ENCODE measurements at places on chromosomes 7 and 10. TPM values are rescaled to one million over a fixed set of nuclear protein-coding genes. Genes with fewer than 3 reads are reported as not detected.
A peak's percentile ranks its signal among the peaks of the same experiment; 100 is the strongest.

DNA sequence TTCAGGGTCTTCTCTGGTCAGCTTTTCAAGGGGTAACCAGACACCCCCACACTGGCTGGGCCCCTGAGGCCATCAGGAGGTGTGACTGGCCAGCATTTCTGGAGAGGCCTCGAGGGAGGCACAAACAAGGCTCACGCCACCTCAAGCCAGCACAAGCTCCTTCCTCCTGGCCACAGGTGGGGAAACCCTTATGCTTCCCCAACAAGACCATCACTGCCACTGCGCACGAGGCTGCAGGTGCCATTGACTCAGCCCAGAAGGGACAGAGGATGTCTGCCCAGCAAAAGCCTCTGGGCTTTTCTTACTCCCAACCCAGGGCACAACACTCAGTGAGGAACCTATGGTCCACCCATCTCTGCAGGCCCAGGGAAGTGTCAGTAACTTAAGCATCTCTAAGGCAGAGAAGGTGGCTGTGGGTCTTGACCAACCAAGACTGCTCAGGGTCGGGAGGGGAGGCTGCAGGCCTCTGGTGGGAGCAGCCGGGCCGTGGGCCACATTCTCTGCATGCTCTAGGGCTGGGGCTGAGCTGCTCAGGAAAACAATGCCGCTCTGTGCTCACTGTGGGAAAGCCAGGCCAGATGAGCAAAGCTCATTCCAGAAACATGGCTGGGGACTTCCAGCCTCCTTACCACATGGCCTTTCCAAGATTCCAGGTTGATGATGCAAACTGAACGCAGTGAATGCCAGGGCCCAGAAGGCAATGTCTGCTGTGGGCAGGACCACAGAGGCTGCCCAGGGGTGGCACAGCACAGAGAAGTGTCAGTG lies 24.2 kb upstream of the RASSF4 start:
- DNase-seq, result peak; percentile 50

DNA sequence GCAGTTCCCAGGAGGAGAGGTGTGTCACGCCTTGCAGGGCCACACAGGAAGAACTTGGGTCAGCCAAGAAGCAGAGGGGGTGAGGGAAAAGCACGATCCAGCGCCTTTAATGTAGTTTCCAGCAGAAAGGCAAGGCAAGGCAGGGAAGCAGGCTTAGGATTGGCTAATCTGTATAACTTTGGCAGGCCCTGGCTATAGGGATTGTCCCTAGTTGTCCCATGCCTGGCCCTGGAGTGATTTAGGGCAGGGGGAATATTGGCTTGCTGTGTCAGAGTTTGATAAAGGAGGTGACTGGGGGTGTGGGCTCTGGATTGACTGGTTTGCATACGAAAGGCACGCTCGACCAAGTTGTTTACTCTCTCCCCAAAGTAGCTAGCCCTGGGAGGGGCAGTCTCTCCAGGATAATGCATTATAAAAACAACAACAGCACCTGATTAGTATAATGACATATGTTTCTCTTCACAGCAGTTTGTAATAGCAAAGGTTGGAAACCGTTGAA lies 44.5 kb downstream of the RBM28 start:
- no peak for DNase-seq

DNA sequence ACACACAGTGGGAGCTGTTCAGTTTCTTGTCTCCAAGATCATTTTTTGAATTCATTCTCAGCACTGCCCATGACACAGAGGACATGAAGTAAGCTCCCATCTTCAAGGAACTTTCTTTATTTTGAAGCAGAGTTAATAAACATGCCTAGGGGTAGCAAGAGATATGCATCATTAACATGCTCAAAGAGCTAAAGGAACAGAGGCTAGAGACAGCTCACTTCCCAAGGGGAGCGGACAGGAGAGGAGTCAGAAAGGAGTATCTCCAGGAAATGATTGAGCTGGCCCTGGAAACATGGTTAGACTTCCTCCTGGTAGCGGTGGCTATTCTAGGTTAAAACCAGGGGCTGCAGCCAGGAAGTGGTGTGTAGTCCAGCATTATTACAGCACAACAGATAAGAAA lies 135.9 kb downstream of the GPAM start:
- DNase-seq, result no peak

DNA sequence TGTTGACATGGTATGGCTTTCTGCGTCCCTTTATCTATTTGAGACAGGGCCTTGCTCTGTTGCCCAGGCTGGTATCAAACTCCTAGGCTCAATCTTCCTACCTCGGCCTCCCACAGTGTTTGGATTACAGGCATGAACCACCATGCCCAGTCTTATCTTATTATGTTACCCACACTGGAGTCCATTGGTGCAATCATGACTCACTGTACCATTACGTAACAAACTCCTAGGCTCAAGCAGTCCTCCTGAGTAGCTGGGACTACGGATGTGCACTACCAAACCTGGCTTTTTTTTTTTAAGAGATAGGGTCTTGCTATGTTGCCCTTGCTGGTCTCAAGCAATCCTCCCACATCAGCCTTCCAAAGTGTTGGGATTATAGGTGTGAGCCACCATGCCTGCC lies 66.7 kb downstream of the CCDC3 start:
- DNase-seq, result no peak

- no peak for DNase-seq
Measured at GRCh38 chr7:135251496-135252391, 18.1 kb downstream of the STRA8 start.

GRCh38 chr7:44794331-44794730 lies 2.1 kb upstream of the PPIA start:
- DNase-seq, result no peak

DNA sequence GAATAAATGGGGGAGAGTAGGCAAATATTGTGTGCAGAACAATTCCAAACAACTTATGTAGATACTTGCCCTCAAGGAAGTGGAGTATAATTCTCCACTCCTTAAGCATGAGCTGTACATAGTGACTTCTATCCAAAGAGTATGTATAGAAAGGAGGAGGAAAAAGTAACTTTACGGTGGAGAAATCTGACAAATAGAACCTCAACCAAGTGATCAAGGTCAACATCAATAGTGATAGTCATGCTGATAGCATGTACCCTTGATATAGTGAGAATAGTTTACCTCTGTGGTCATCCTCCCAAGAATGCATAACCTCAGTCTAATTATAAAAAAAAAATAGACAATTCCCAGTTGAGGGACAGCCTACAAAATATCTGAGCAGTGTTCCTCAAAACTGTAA lies 89.1 kb upstream of the NANOS1 start:
- DNase-seq, result no peak

- DNase-seq, result no peak
Measured at GRCh38 chr7:117064688-117065087, 111.4 kb downstream of the ST7 start.

DNA sequence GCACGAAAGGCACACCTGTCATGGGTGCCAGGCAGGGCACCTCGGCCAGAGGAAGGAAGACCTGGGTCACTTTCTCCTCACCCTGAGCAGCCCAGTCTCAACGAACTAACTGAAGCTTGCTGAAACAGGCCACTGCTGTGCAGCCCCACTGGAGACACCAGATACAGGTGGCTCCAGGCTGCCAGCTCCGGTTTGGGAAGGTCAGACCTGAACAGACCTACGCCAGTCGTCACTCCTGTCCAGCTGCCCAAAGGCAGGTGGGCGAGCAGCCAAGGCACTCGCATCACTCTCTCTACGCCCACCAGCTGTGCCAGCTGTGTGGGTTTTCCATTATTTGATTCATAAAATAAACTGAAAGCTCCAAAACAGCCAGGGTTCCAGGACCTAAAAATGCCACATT lies 256.1 kb downstream of the ZMYND11 start:
- DNase-seq, result no peak

- no peak for DNase-seq
Measured at GRCh38 chr10:78518224-78518623, 484.6 kb downstream of the RPS24 start.

GRCh38 chr7:121000081-121000983 lies 11.8 kb downstream of the CPED1 start:
- no peak for DNase-seq

DNA sequence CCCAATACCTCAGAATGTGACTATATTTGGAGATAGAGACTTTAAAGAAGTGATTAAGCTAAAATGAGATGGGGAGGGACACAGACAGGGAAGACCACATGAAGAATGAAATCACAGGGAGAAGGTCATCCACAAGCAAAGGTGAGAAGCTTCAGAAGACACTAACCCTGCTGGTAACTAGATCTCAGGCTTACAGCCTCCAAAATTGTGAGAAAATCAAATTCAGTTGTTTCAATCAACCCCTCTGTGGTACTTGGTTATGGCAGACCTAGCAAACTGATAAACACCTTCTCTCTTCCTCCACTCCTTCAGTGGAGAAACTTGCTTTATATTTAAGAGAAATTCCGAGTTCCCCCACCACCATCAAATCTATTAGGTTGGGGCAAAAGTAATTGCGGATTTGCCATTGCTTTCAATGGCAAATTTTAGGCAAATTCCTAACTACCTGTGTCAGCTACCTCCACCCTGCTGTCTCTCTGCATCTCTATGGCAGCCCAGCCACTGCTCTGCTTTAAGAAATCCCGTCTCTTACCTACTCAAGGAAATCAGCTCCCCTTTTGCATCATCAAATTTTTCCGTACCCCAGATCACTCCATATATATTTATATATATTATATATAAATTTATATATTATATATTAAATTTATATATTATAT lies 38.2 kb downstream of the SEMA3E start:
- DNase-seq, result no peak

GRCh38 chr7:1897861-1898627 lies 228.0 kb downstream of the ELFN1 start:
- DNase-seq, result no peak

- no peak for DNase-seq
Measured at GRCh38 chr10:32976338-32976737, 18.3 kb upstream of the ITGB1 start.

DNA sequence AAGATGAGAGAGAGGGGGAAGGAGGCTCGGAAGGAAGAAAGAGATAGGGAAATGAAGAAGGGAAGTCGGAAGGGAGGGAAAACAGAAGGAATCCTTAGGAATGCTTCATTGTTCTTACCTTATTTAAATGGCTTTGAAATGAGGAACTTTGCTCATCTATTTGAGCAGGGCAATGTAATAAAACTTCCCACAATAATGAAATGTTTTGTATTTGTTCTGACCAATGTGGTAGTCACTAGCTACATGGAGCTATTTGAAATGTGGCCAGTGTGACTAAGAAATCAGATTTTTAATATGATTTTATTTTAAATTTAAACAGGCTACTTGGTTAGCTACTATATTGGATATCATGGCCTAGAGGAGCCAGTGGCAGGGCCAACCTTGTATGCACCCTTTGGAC lies 510.6 kb downstream of the HTR7 start:
- DNase-seq, result no peak

GRCh38 chr10:17907641-17908040 lies 44.1 kb upstream of the SLC39A12 start:
- no peak for DNase-seq

- no peak for DNase-seq
Measured at GRCh38 chr7:27910326-27910725, 170.4 kb downstream of the TAX1BP1 start.

DNA sequence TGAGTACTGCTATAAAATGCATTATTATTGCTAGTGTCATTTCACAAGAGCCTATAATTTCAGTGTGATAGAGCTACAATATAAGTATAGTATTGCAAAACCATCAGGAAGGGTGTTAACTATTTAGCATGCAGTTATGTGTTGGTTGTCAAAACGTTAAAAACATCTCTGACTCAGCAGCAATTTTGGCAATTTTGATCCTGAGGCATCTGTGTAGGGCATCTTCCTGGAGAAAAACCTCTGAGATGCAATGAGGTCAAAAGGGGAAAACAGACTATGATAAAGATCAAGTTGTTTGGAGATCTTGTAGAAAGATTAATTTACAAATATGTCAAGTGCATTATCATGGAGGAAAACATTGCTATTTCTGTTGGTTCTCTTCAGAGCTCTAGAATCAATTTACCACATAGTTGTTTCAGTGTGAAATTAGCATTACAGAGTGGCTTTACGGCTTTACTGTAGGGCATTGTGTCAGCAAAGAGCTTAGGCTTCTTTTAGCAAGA lies 5.3 kb downstream of the CFTR start:
- DNase-seq, result no peak

GRCh38 chr10:99551158-99551557 lies 18.4 kb downstream of the NKX2-3 start:
- DNase-seq, result no peak

GRCh38 chr7:29453021-29453420 lies 110.6 kb upstream of the PRR15 start:
- no peak for DNase-seq

DNA sequence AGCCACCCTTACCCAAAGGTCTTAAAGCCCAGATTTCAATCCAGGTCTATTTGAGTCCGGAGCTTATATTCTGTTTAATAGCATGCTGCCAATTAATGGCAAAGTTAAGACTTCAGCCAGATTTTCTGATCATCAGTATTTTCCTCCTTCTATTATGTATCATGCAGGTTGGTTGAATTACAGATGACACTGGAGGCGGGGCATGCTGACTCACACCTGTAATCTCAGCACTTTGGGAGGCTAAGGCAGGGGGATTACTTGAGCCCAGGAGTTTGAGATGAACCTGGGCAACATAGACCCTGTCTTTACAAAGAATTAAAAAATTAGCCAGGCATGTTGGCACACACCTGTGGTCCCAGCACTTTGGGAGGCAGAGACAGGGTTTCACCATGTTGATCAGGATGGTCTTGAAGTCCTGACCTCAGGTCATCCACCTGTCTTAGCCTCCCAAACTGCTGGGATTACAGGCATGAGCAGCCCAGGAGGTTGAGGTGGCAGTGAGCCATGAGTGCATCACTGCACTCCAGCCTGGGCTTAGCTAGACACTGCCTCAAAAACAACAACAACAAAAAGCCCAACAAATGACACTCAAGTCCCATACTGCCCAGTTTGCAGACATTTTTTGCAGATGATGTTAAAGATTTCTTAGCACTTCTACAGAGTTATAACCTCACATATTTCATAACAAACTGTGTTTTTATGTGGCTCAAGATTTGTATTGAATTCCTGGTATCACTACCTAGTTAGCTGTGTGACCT lies 62.5 kb downstream of the MCU start:
- no peak for DNase-seq

DNA sequence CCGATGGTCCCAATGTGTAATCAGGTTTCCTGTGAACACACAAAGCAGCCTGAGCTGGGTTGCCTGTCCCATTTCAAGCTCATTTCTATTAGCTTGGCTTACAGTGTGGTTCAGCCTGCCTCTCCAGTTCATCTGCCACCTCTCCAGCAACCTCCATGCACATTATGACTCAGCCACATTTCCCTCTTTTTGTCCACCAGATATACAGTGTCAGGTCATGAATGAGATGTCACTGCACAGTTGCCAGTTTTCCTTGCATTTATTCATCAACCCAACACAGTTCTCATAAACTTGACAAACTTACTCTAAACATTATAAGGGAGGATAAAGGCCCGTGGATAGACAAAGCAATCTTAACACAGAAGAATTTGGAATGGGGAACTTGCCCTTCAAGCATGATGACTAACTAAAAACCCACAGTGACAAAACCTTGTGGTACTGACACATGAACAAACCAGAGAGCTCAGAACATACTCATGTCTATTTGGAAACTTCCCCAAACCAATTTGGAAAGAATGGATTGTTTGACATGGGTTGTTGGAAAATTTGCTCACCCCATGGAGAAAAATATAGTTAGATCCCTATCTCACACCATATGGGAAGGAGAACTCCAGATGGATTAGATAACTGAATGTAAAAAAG lies 2.5 kb upstream of the CFAP58 start:
- no peak for DNase-seq

GRCh38 chr7:82158327-82158726 lies 285.2 kb downstream of the CACNA2D1 start:
- no peak for DNase-seq

- no peak for DNase-seq
Measured at GRCh38 chr7:50212666-50213621, 91.6 kb upstream of the IKZF1 start.

VSIR gene
- total RNA-seq, result 30.1 TPM

PPP1R9A gene
- total RNA-seq, result 17.9 TPM

APBB1IP gene
- 1.9 TPM for total RNA-seq

CALHM1 gene
- not detected for total RNA-seq

ANKRD61 gene
- 0.47 TPM for total RNA-seq
